ENCODE measurements at places on chromosomes 11 and 22. TPM values are rescaled to one million over a fixed set of nuclear protein-coding genes. Genes with fewer than 3 reads are reported as not detected.

LRRC4C gene
- total RNA-seq = 0.12 TPM

GRIA4 gene
- 0.69 TPM for total RNA-seq

TRIM44 gene
- 33.9 TPM for total RNA-seq

DNAJC24 gene
- 17.1 TPM for total RNA-seq

CCDC116 gene
- 0.29 TPM for total RNA-seq

ART5 gene
- 0.51 TPM for total RNA-seq

CELSR1 gene
- total RNA-seq = 85.0 TPM

CASP12 gene
- total RNA-seq = not detected

BARX2 gene
- 0.40 TPM for total RNA-seq

KCTD21 gene
- total RNA-seq = 4.4 TPM

TRPM5 gene
- not detected for total RNA-seq

FOLR1 gene
- total RNA-seq = 1.5 TPM

NXPE2 gene
- not detected for total RNA-seq

MYBPC3 gene
- not detected for total RNA-seq

DYNC2H1 gene
- total RNA-seq = 6.9 TPM

AQP11 gene
- 0.58 TPM for total RNA-seq

ANKK1 gene
- 0.17 TPM for total RNA-seq

TBX10 gene
- not detected for total RNA-seq

CCDC81 gene
- not detected for total RNA-seq

OR5P2 gene
- not detected for total RNA-seq

PANX3 gene
- not detected for total RNA-seq

CCDC73 gene
- not detected for total RNA-seq

MAJIN gene
- total RNA-seq = not detected

CSF2RB gene
- total RNA-seq = under 0.01 TPM

HORMAD2 gene
- not detected for total RNA-seq

MTNR1B gene
- not detected for total RNA-seq

BIRC3 gene
- total RNA-seq = 17.8 TPM

CALCA gene
- total RNA-seq = not detected

CD81 gene
- 183 TPM for total RNA-seq

SOX6 gene
- total RNA-seq = 0.36 TPM

Measured in epithelial cell of proximal tubule (primary cell).